SW 1271 (cell line): ENCODE measurements at places on chromosomes 12 and 14.

DNA sequence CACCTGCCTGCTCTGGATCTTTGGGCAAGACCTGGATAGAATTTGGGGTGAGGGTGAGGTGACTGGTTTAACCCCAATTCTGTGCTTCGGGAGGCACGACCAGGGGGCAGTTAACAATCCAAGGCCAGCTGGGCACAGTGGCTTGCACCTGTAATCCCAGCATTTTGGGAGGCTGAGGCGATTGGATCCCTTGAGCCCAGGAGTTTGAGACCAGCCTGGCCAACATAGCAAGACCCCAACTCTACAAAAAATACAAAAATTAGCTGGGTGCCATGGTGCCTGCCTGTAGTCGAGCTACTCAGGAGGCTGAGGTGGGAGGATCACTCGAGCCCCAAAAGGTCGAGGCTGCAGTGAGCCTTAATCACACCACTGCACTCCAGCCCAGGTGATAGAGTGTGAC, 38.2 kb downstream of the HRK start:
- DNase-seq = no peak

DNA sequence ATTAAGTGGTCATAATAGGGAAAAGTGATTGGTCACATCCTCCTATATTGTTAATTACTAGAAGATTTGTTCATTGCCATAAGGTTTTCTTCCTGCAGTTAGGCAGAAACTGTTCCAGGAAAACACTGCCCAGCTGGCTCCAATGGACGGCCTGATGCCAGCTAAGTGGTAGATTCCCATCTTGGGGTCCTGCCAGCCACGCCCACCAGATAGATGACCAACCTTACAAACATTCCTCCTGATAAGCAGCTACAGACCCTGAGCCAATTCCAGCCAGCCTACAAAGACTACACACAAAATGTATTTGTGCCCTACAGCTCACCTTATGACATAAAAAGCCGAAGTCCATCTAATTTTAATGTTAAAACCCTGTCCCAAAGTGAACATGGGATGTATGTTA, 685.9 kb upstream of the USP15 start:
- no peak for DNase-seq

- DNase-seq = no peak
Measured at GRCh38 chr12:121560392-121561008, 20.3 kb downstream of the KDM2B start.

DNA sequence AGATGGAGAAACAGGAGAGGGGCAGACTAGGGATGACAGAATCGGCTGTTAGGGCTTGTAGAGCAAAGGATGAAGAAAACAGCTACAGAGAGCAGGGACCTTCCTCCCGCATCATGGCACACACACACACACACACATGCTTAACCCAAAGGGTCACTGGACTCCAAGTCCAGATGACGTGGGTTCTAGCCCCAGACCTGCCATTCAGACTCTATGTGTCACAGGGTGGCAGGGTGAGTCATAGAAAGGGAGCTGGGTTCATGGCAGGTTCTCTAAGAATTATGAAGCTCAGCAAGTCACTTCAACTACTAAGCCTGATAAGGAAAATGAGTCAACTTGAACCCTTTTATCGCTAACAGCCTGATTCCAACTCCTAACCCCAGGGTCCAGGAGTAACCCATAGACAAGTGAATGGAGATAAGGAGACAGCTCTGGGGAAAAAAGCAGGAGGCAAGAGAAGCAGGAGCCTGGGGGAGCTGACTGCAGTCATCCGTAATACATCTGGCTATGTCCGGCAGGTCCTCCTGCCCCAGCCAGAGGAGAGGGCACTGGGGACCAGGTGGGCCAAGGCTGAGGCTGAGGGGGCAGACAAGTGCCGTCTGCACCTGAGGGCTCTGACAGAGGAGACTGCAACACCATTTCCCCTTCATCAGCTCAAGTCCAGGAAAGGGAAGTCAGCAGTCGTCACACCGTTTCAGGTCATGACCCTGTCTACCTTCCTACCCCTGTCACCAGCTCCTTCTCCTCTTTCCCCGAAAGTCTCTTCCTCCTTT, 3.6 kb upstream of the TNFRSF1A start:
- peak; percentile 91 for DNase-seq

GRCh38 chr14:98947911-98948595, 323.9 kb downstream of the BCL11B start:
- DNase-seq = no peak

DNA sequence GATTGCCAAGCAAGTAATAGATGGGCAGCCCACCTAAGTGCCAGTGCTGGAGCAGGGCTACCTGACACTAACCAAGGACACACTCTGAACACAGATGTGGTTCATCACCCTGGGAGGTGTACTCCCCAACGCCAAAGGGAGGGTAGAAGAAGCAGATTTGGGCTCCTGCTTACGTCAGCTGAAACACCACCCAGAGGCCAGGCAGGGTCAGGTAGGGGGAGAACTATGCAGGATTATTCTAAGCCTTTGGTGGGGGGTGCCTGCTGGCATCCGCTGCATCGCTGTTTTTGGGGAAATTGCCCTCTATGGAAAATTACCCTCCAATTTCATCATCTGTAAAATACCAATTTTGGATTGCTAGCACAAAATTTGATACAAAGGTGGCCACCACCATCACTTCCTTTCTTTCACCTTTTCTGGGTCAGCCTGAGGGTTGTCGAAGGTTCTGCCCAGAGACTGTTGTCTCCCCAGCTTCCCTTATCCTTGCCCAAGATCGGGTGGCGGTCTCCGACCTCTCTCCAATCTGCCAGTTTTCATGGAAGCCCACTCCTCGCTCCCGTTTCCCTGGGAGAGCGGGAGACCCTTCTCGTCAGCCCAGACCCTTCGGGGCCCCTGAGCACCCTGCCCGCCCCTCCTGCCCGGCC, 535 bp downstream of the BIN2 start:
- no peak for DNase-seq

DNA sequence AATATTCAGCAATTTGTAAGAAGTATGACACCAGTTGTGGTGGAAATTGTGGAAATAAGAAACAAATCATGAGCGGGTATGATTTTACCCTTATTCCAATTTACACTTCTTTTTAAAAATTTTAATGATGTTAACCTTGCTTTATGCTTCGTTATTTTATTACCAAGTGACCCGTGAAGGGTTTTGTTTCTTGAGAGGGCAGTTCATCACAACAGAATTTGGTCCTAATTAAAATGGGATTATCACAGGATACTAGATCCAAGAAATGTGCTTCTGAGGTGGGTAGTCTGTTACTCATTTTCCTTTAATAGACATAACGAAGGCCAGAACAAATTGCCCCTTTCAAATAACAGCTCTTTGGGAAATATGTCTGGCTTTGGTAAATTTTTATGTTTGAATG, 25.5 kb upstream of the RASSF8 start:
- DNase-seq = no peak

DNA sequence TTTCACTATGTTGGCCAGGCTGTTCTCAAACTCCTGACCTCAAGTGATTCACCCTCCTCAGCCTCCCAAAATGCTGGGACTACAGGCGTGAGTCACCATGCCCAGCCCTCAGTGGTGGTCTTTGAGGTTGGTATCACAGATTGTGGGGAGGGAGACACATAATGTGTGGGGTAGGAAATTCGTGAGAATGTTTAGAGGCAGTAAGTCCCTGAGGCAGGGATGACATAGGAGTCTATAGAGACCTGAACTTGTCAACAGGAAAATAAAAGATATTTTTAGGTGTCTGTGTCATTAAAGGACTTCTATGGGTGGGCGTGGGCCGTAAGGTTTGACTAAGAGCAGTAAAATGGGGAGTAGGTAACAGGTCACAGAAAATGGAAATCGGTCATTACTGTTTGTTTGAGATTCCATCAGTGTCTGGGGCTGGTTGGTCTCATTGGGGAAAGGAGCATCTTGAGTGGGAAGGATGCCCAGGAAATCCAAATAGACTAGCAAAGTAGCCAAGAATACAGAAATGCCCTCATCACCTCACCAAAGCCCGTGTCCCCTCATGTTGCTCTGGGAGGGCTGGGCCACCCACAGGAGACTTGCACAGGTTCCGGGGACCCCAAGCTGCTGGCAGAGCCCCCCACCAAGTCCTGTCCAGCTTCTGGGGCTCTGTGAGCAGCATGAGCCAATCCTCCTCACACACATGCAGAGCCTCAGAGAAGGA, 63.6 kb upstream of the BCL2L14 start:
- no peak for DNase-seq

- no peak for DNase-seq
Measured at GRCh38 chr14:53019406-53019805, 68.6 kb upstream of the FERMT2 start.

- no peak for DNase-seq
Measured at GRCh38 chr12:22981711-22982110, 356.7 kb downstream of the ETNK1 start.

DNA sequence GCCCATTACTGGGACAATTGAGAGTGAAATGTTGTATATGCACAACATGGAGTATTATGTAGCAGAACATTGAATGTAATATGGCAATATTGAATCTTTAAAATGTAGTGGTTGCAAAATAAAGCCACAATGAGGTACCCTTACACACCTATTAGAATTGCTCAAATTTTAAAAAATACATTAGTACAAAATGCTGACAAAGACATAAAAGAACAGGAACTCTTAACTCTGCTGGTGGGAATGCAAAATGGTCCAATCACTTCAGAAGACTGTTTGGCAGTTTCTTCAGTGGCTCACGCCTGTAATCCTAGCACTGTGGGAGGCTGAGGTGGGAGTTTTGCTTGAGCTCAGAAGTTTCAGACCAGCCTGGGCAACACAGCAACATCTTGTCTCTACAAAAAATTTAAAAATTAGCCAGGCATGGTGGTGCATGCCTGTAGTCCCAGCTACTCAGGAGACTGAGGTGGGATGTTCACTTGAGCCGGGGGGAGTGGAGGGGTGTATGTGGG, 6.8 kb upstream of the NAP1L1 start:
- DNase-seq = no peak

- no peak for DNase-seq
Measured at GRCh38 chr14:54267172-54267571, 129.6 kb upstream of the CDKN3 start.

- no peak for DNase-seq
Measured at GRCh38 chr14:74573421-74574089, 38.5 kb downstream of the LTBP2 start.

- DNase-seq = no peak
Measured at GRCh38 chr14:34888186-34888585, 13.0 kb upstream of the BAZ1A start.

GRCh38 chr12:6280053-6280469, 30.4 kb upstream of the PLEKHG6 start:
- DNase-seq = peak; percentile 97

- peak; percentile 81 for DNase-seq
Measured at GRCh38 chr12:11795913-11796459, 146.5 kb downstream of the ETV6 start.

- DNase-seq = no peak
Measured at GRCh38 chr14:74834692-74835392, 41.1 kb downstream of the PROX2 start.

DNA sequence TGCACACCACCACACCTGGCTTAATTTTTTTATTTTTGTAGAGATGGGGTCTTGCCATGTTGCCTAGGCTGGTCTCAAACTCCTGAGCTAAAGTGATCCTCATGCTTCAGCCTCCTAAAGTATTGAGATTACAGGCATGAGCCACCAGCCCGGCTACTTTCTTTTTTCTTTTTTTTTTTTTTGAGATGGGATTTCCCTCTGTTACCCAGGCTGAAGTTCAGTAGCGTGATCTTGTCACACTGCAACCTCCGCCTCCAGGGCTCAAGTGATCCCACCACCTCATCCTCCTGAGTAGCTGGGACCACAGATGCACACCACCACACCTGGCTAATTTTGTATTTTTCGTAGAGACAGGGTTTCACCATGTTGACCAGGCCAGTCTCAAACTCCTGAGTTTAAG, 51.1 kb downstream of the LIMA1 start:
- DNase-seq = no peak

GRCh38 chr12:112168561-112168971, 43.2 kb downstream of the TRAFD1 start:
- no peak for DNase-seq

DNA sequence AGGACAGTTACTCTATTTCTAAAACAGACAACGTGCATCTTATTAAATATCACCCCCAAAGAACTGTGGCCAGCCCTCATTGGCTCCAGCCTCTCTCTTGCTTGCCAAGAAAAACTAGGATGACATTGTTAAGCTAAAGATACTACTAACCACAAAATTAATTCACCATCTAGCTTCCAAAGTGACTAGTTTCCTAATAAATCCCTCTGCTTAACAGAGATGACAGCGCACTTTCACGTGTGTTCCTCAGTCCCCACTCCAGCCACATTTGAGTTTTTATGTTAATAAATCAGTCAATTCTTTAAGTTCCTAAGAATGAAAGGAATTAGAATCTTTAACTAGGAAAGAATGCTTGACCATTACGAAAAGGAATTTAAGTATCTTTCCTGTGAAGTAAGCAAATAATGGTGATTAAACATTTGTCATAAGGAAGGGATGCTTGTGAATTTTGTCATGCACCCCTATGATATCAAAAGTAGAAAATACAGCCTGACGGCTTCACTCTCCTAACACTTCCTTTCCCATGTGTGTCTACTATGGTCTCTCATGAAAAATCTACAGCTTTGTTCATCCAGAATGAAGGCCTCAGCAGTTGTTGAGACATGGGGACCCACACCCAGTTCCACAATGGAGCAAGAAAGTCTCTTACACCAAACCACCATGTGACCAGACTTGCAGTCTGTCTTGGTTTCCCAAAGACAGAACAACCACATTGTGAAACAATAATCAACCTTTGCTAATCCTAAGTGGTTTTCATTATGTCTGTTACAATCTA, 8.1 kb downstream of the CORO1C start:
- peak; percentile 46 for DNase-seq

GRCh38 chr12:3098436-3098835, 21.3 kb downstream of the TSPAN9 start:
- DNase-seq = no peak

GRCh38 chr14:76696361-76696760, 64.9 kb upstream of the VASH1 start:
- no peak for DNase-seq

DNA sequence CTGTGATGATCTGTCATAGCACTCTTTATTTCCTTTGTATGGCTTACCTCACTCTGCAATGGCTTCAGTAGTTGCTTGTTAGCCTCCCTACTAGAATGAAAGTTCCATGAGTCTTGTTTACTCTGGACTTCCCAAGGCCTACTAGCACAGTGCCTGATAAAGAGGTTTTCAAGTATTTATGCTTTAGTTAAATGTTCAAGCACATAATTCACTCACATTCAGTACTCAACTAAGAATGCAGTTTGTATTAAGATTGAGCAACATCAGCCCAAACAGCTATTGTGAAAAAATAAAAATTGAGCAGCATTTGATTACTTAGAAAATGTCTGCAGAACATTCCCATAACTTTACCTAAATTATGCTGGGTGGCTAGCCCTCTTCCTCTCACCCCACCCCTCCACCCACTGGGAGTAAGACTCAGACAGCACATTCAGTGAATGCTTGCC, 158.9 kb upstream of the AMIGO2 start:
- DNase-seq = no peak

GRCh38 chr12:11891346-11891745, 179.4 kb upstream of the BCL2L14 start:
- no peak for DNase-seq

- no peak for DNase-seq
Measured at GRCh38 chr12:93042684-93043083, 113.6 kb upstream of the EEA1 start.
